Activated T-cell treated with anti-CD3 and anti-CD28 coated beads, Interleukin-2, amount 50 U/mL, for 1 hour (primary cell): ENCODE measurements at places on chromosomes 5 and 9.

DNA sequence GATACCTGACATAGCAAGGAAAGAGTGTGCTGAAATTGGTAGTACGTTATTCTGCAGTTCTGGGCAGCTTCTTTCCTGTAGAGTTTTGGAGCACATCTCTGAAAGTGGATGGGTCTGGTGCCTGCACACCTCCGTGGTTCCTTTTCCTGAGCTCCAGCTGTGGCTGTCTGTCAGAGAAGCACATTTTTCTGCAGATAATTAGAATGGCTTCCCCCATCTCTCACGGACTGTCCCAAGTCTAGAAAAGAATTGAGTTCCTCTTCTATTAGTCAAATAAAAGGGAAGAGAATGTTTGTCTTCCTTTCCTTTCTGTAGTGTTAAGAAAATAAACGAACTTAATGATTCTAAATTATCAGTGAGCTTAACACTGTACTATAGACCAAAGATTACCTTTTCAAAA is 55.7 kb downstream of the VCAN start:
- no peak for DNase-seq

GRCh38 chr5:118366429-118366828 is 621.9 kb downstream of the DTWD2 start:
- DNase-seq, result no peak

DNA sequence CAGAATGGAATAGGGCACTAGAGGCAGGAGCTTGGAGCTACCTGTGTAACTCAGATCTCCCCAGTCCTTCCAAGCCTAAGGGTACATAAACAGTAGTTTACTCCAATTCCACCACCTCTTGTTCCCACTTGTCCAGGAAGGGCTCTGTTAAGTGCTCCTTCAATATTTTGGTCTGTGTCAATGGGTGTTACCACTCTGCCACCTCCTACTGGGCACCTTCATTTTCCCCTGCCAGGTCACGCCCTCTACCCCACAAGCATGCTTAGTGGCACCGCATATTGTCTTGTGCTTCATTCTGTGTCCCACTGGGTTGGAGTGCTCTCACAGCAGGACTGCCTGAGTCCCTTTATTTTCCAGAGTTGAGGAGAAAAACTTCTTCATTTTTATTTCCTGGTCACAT is 459.8 kb downstream of the ARHGEF28 start:
- no peak for DNase-seq

DNA sequence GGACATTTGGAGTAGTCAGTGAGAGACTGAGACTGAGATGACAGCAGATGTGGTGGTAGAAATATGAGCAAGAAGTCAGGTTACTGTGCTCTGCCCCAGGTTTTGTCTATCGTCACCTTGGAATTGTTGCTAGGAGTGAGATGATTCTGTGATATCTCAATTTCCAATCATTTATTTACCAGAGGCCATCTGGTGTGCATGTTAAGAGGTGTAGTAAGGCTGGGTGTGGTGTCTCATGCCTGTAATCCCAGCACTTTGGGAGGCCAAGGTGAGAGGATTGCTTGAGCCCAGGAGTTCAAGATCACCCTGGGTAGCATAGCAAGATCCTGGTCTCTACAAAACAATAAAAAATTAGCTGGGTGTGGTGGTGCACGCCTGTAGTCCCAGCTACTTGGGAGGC is 38.6 kb upstream of the CARTPT start:
- DNase-seq, result no peak

GRCh38 chr5:107342371-107342770 is 328.4 kb downstream of the EFNA5 start:
- DNase-seq, result no peak
